ENCODE measurements at places on chromosomes 16 and 17. TPM values are rescaled to one million over a fixed set of nuclear protein-coding genes. Genes with fewer than 3 reads are reported as not detected.

DNA sequence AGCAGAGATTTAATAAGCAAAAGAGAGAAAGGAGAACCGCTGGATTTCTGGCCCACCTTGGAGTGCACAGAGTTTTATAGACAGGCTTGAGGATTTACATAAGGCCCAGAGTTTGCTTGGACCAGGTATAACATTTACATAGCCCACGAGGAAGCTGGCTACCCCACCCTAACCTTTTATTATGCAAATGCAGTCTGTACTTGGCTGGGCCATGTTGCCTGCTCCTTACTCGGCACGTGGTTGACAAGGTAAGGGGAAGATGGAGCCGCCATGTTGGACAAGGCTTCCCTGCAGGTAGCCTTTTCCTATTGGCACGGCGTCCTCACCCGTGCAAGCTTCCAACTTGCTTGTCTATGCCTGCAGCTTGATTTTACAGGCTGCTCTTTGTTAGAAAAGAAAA lies 35.2 kb upstream of the HS3ST3A1 start:
- DNase-seq = no peak

GRCh38 chr17:76160896-76161528 lies 20.0 kb upstream of the FOXJ1 start:
- DNase-seq = no peak

The KRT15 gene
- 3.4 TPM for total RNA-seq

- no peak for DNase-seq
These were observed 8.3 kb upstream of the NLRC5 start for GRCh38 chr16:56980792-56981724.

Data from RPMI7951 (cell line).